BJ (cell line): ENCODE measurements at places on chromosomes 1 and 21. TPM values are rescaled to one million over a fixed set of nuclear protein-coding genes. Genes with fewer than 3 reads are reported as not detected.

GRCh38 chr1:51719146-51719545 is 102.3 kb downstream of the OSBPL9 start:
- DNase-seq = no peak

DNA sequence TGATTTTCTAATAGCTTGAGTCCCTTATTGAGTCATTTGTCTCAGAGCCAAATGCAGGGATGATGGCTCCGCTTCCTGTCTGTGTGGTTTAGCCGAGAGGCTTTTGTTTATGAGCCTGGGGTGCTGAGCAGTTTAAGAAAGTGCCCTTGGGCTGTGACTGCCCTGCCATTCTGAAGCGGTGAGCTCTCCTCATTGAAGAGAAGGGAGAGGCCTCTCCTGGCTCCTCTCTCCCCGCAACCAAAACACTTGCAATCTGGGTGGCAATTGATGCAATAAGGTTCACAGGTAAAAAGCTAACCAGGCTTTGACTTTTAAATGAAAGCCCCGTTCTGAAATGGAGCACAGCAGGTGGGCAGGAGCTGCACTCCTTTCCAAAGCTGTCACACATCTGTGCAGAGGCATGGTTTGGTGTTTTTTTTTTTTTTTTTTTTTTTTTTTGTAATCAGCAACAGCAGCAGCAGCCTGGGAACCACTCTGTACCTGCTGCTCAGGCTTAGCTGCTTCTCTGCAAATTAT is 403.7 kb downstream of the SIPA1L2 start:
- DNase-seq = peak; percentile 60

- no peak for DNase-seq
These were observed 112.5 kb upstream of the F3 start for GRCh38 chr1:94654031-94654430.

GRCh38 chr21:42865776-42866160 is 13.6 kb downstream of the WDR4 start:
- no peak for DNase-seq

- no peak for DNase-seq
These were observed 26.8 kb downstream of the PALMD start for GRCh38 chr1:99672530-99673213.

GRCh38 chr1:116984406-116985160 is 17.0 kb upstream of the CD101 start:
- DNase-seq = no peak

- DNase-seq = no peak
These were observed at the start of gene DYNLT5 for GRCh38 chr1:66752000-66752592. DYNLT5 (plus strand) TSS chr1:66752459; CDS start chr1:66754659, 2,200 bp downstream.

DNA sequence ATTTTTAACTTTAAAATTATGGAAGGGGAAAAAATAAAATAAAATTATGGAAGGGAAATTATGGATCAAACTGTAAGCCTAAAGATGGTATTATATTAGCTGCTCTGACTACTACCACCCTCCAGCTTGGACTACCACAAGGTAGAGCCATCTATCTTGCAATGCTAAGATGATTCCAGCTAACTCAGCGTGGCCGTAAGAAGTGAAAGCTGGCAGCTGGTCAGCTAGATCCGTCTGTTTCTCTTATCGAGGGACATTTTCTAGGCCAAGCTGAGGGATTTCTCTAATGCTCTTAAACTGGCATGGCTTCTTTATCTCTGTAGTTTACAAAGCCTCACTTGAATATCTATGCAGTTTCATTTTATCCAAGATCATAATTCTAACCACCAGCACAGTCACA is 31.5 kb downstream of the LYST start:
- DNase-seq = no peak

OR2L3 gene
- not detected in 2 replicates for polyA plus RNA-seq

PRAMEF7 gene
- not detected in 2 replicates for polyA plus RNA-seq

GFI1 gene
- polyA plus RNA-seq = 0.04 and 0.07 TPM in 2 replicates

DPT gene
- polyA plus RNA-seq = 0.06 and 0.13 TPM in 2 replicates
